ENCODE measurements at places on chromosomes 4 and X. TPM values are rescaled to one million over a fixed set of nuclear protein-coding genes. Genes with fewer than 3 reads are reported as not detected.

Gene MAD2L1
- total RNA-seq, result 0.14 TPM

DNA sequence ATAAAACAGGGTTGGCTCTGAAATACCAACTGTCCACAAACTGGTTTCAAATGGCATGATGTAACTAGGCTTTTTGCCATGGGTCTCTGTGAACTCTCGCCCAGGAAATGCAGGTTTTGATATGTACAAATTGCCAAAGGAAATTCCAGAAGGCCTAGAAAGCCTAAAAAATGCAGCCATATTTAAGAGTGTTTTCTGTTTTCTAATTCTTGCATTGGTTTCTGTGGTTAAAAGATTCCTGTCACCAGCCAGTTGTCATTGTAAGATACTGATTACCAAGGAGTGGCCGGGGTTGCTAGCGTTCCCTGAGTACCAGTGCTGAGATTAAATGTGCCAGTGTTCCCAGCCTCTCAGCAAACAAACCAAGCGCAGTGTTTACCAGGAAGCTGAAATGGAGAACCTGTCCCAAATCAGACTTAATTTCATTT lies 53.9 kb upstream of the SORBS2 start:
- no peaks in the 10 kb centered on the region for H3K36me3 ChIP-seq
- no peaks in the 10 kb centered on the region for H3K27me3 ChIP-seq
- peaks cover 33% of the 10 kb centered on the region for H3K4me1 ChIP-seq
- no peak for DNase-seq
- peak overlapping the region; percentile 69 for H3K27ac ChIP-seq

GRCh38 chrX:104137496-104137895 lies 19.3 kb downstream of the SLC25A53 start:
- no peak overlapping the region for H3K4me3 ChIP-seq
- H3K36me3 ChIP-seq, result no peaks in the 10 kb centered on the region
- H3K27ac ChIP-seq, result no peak overlapping the region
- no peaks in the 10 kb centered on the region for H3K27me3 ChIP-seq
- H3K4me1 ChIP-seq, result no peaks in the 10 kb centered on the region

Gene PLK4
- 2.1 TPM for total RNA-seq

DNA sequence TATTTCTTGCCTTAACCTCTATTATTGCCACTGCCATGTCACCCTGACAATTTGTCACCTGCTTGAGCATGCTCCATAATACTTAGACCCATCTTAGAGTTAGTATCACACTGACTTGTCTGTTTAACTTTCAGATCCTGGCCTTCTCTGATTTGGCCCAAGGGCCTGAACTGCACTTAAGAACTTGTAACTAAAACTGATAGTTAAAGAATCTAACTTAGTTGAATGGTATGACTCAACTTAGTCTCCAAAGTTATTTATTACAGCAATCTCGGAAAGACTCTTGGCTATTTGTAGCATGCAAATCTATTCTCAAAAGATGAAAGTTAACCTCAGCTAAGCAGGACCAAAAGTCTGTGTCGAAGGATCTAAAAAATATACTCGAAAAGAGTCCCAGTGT lies 72.3 kb downstream of the IGSF1 start:
- no peak overlapping the region for H3K4me3 ChIP-seq
- no peaks in the 10 kb centered on the region for H3K36me3 ChIP-seq
- no peaks in the 10 kb centered on the region for H3K4me1 ChIP-seq
- no peak overlapping the region for H3K27ac ChIP-seq

GRCh38 chrX:32839781-32840180 lies 371.6 kb downstream of the DMD start:
- no peaks in the 10 kb centered on the region for H3K27me3 ChIP-seq
- no peaks in the 10 kb centered on the region for H3K36me3 ChIP-seq
- H3K4me3 ChIP-seq, result no peak overlapping the region
- no peak overlapping the region for H3K27ac ChIP-seq
- H3K4me1 ChIP-seq, result no peaks in the 10 kb centered on the region
- DNase-seq, result no peak

- H3K27ac ChIP-seq, result no peak overlapping the region
- no peaks in the 10 kb centered on the region for H3K27me3 ChIP-seq
- DNase-seq, result no peak
- no peaks in the 10 kb centered on the region for H3K36me3 ChIP-seq
- H3K4me3 ChIP-seq, result no peak overlapping the region
- H3K4me1 ChIP-seq, result no peaks in the 10 kb centered on the region
Measured at GRCh38 chrX:130975947-130976346, 72.9 kb upstream of the ENOX2 start.

- H3K4me3 ChIP-seq, result no peak overlapping the region
- DNase-seq, result no peak
- no peaks in the 10 kb centered on the region for H3K27me3 ChIP-seq
- H3K4me1 ChIP-seq, result peaks cover 6% of the 10 kb centered on the region
Measured at GRCh38 chr4:113404841-113405240, 355.4 kb downstream of the ANK2 start.

- no peak for DNase-seq
- H3K36me3 ChIP-seq, result no peaks in the 10 kb centered on the region
- no peak overlapping the region for H3K27ac ChIP-seq
- H3K4me1 ChIP-seq, result no peaks in the 10 kb centered on the region
- H3K4me3 ChIP-seq, result no peak overlapping the region
Measured at GRCh38 chr4:126338548-126338947, 1023.8 kb downstream of the FAT4 start.

Gene FRG1
- 23.9 TPM for total RNA-seq

- no peaks in the 10 kb centered on the region for H3K4me1 ChIP-seq
- no peak overlapping the region for H3K4me3 ChIP-seq
- H3K27ac ChIP-seq, result no peak overlapping the region
- H3K27me3 ChIP-seq, result no peaks in the 10 kb centered on the region
Measured at GRCh38 chr4:134539729-134540231, 338.2 kb upstream of the PABPC4L start.

Measured in thoracic aorta (tissue), 2 donors.